NCI-H2171 (cell line): ENCODE measurements at places on chromosomes 13 and 19.

GRCh38 chr19:7478173-7478842 is 10.5 kb downstream of the PEX11G start:
- DNase-seq = no peak

DNA sequence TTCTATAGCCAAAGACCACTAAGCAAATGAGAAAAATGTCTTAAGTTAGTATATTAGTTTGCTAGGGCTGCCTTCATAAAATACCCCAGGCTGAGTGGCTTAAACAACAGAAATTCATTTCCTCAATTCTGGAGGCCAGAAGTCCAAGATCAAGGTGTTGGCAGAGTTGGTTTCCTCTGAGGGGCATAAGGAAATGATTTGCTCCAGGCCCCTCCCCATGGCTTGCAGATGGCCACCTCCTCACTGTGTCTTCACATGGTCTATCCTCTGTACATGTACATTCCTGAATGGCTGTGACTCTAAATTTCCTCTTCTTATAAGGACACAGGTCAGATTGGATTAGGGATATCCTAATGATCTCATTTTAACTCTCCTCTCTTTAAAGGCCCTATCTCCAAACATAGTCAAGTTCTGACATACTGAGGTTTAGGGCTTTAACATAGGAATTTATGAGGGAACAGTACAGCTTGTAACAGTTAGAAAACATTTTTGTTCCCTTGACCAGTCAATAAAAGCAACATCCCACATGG is 307.4 kb downstream of the DIAPH3 start:
- no peak for DNase-seq

GRCh38 chr19:50713556-50714236 is 5.9 kb downstream of the SHANK1 start:
- no peak for DNase-seq

- DNase-seq = no peak
These were observed at the start of gene NTF4 for GRCh38 chr19:49064768-49065611. Gene NTF4, minus strand, starts transcription at chr19:49064818. Its CDS starts 2,821 bp downstream, at chr19:49061997.

DNA sequence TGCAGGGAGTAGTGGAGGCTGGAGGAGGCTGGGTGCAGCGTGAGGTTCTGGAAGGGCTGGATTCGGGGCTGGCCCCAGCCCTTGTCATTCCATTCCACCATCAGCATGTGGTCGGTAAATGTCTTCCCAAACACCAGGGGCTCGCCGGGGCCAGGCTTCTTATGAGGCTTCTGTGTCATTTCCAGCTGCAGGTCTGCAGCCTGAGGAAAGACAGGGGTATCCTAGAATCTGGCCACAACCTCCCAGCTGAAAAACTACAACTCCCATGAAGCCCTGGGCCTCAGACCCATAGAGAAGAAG is 4.4 kb downstream of the BCAT2 start:
- DNase-seq = peak; percentile 38

DNA sequence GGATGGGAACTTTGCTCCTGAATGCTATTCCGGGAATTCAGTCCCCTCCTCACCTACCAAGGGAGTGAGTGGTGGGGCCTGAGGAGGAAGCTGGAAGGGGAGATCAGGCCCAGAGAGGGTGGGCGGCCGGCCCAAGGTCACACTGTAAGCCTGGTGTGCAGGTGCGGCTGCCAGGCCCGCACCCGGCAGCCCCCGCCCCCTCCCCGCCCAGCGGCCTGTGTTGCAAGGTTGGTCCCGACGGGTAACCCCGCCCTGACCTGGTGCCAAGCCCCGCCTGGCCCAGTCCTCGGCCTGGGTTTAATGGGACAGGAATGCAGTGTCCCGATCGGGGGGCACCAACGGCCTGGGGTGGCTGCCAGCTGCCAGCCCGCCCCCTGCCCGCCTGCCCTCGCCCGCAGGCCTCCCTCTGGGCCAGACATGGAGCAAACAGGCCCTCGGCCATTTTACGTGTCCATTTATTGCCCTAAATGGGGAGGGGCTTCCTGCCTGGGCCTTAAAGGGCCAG is 5.5 kb downstream of the ZBTB7A start:
- DNase-seq = no peak

DNA sequence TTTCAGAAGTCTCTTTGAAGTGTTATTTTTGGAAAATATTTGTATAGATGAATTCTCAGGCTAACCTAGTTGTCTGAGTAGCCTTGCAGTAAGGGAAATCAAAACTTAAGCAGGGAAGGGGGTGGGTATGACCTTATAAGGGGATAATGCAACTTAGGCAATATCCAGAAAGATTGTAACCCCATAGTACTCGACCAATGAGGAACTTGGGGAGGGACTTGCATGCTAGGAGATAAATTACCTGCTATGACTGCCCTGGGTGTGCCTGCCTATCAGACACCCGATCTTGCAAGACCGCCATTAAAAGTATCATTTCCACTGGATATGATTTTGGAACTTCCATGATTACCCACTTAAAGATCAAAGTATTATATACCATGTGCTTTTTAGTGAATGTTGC is 23.0 kb upstream of the RFXAP start:
- no peak for DNase-seq

- no peak for DNase-seq
These were observed 2065.7 kb upstream of the PCDH20 start for GRCh38 chr13:63481334-63481733.

- peak; percentile 27 for DNase-seq
These were observed 528.4 kb downstream of the DCT start for GRCh38 chr13:93951108-93951507.

DNA sequence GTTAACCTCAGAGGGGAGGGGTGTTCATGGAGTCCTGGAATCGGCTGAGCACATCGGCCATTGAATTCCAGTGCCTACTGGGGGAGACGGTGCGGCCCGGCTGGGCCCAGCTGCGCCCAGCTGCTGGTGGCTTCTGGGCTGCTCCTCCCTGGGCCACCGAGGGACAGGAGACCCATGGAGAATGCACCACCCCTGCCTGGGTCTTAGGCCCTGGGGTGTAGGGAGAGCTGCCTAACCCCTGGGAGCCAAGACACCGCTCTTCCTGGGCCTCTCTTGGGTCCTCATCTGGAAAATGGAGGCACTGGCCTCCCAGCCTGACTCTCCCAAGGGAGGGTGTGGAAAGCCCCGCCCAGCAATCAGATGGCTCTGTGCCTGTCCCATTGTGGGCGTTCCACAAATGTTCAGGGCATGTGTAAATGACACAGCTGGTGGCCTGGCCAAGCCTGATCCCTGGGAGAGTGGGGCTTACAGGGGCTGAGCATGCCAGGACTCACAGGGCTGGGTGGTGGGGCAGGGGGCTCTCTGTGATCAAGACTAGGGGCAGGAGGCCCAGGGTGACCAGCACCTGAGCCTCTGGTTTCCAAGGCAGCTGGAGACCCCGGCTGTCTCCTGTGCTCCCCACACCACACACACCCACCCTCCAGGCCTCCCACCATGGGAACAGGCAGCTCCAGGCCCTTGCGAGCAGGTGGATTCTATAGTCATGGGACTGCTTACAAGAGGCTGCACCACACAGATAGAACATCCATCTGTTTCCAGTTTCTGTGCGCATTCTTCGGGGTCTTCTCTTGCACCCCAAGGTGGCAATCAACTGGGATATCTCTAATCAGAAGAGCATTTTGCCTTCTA is 150.9 kb downstream of the URI1 start:
- DNase-seq = no peak

- no peak for DNase-seq
These were observed 857.1 kb downstream of the GPC5 start for GRCh38 chr13:92255526-92255925.

DNA sequence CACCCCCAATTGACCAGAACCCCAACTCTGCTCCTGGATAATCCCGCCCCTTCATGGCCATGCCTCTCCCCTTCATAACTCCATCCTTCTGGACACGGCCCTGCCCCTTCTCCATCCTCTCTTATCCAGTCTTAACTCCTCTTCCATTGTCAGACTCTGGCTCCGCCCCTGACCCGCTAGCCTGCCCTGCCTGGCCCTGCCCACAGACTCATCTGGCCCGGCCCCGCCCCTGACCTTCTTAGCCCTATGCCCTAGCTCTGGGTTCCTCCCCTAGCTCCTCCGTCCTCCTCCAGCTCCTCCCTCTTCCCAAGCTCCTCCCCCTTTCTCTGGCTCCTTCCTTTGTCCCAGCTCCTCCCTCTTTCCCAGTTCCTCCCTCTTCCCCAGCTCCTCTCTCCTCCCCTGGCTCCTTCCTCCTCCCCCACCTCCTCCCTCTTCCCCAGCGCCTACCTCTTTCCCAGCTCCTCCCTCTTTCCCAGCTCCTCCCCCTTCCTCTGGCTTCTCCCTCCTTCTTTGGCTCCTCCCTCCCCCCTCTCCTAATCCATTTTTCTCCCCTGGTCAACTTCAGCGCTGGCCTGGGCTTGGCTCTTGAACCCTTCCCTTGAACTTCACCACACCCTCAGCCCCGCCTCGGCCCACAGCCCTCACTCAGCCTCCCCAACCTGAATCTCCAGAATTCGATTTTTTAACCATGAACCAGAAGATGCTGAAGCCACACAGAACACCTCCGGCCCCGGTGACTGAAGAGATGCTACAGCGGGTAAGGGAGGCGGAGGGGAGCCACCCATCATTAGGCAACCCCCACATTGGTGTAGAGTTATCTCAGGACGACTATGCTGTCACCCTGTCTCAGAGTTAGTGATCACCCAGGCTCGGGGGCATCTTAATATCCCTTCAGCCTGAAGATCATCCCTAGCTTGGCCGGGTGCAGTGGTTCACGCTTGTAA is 9.2 kb upstream of the ZNF358 start:
- peak; percentile 79 for DNase-seq

DNA sequence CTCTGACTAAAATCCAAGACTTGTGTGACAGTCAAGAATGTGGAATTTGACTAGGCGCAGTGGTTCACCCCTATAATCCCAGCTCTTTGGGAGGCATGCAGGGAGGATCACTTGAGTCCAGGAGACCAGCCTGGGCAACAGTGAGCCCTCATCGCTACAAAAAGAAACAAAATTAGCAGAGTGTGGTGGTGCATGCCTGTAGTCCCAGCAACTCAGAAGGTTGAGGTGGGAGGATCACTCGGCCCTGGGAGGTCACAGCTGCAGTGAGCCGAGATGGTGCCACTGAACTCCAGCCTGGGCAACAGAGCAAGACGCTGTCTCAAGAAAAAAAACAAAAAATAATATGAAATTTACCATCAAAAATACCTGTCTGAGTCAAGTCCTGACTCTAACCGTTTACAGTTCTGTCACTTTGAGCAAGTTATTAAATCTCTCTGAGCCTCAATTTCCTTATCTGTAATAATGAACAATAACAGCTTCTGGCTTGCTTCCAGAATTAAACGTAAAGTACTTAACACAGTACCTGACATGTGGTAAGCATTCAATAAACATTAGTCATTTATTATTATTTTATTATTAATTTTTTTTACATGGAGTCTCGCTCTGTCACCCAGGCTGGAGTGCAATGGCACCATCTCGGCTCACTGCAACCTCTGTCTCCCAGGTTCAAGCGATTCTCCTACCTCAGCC is 204.6 kb upstream of the TSC22D1 start:
- DNase-seq = no peak

GRCh38 chr13:97630725-97631124 is 196.8 kb downstream of the RAP2A start:
- DNase-seq = no peak

- no peak for DNase-seq
These were observed 18.9 kb downstream of the TGFB1 start for GRCh38 chr19:41334793-41335192.

DNA sequence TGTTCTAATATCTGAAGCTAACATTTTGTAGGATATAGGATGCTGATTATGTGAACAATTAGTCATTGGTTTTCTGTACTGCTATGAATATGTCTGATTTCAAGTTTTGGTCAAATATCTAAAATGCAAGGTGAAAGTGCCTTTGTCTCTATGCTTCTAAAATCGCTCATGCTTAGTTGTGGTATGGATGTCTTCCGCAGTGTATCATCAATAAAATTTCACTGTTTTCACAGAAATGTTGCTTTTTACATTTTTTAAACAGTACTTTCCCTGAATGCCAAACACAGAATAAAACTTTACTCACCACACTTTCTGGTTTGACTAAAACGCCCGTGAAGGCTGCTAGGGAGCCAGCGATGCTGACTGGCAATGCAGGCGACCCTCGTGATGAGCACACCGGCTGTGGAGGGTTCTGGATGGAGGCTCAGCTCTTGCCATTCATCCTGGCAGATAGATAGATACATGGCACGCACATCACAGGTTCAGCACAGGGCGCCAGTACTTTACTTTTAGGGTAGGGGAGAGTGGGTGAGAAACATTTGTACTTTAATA is 40.1 kb downstream of the SLC7A9 start:
- DNase-seq = no peak

GRCh38 chr13:77412116-77412635 is 85.3 kb upstream of the MYCBP2 start:
- DNase-seq = peak; percentile 72

DNA sequence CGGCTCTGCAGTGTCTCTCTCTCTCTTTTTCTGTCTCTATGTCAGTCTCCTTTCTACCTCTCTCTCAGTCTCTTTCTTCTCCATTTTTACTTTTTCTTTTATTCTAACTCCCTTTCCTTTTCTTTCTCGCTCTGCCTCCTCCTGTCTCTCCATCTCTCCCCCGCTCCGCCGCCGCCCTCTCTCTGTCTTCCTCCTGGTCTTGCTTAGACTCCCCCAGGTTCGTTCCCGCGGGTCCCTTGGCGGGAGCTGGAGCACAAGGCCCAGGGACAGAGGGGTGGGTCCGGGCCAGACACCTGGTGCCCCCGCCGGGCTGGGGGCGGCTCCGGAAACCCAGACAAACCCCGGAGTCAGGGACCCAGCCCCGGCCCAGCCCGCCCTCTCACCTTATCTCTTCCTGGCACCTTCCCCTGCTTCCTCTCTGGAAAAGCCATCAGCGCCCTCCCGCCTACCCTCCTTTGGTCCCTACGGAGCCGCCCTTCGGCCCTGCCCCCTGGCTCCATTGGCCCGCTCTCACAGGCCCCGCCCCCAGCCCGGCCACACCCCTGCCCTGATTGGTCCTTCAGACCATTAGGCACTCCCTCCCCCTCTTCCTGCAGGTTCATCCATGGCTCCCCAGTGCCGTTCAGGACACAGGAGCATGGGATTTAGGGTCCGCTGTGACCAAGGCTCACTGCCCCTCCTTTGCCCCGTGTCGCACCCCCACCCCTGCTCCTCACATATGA is 15.4 kb upstream of the NOP53 start:
- peak; percentile 46 for DNase-seq

DNA sequence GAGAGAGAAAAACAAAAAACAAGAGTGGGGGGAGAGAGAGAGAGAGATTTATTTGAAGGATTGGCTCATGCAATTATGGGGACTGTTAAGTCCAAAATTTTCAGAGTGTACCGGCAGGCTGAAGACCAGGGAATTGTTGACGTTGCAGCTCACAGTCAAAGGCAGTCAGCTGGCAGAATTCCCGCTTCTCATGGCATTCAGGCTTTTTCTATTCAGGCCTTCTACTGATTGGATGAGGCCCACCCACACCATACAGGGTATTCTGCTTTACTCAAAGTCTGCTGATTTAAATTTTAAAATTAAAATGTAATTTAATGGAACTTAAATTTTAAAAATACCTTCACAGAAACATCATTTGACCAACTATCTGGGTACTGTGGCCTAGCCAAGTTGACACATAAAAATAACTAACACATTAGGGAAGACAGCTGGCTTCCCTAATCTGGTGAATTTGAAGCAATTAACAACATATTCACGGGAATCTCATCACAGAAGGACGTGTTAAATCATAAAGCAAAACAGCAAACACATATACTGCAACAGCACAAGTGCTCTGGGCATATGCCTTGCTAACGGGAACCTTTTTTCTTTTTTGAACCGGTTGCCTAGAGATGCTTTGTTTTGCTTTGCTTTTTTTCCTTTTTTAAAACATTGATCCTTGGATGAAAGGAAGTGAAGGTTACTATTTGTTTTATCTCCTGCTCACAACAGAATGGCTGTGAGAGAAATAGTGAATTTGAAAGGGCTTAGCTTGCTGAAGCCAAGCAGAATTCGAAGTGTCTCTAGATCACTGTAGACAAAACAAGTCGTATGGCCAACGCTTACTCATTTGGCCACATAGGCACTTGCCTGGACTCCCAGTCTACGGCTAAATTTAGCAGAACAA is 505.1 kb downstream of the IRS2 start:
- DNase-seq = no peak
